ENCODE measurements at places on chromosomes 1 and 21. TPM values are rescaled to one million over a fixed set of nuclear protein-coding genes. Genes with fewer than 3 reads are reported as not detected.

DNA sequence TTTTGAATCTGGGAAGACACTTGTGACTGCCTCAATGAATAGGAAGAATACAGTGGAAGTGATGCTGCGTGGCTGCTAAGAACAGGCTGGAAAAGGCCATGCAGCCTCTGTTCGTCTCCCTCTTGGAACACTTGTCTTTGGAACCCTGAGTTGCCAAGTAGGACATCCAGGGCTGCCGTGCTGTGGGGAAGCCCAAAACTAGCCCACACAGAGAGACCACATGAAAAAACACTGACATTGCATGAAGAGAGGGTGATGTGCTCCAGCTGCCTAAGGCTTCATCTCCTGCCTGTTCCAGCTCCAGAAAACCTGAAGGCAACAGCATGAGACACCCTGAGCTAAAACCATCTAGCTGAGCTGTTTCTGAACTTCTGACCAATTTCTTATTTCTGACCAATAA, 61.1 kb upstream of the GNG4 start:
- DNase-seq, result no peak

The KCNE2 gene
- not detected for total RNA-seq

The BRDT gene
- total RNA-seq, result not detected

The PLA2G2F gene
- total RNA-seq, result not detected

Measured in thoracic aorta (tissue), 2 donors.